BJ (cell line): ENCODE measurements at places on chromosomes 1 and 21.
A peak's percentile ranks its signal among the peaks of the same experiment; 100 is the strongest.

- DNase-seq, result no peak
Observed at GRCh38 chr1:201653233-201653632, 114.3 kb downstream of the NAV1 start.

DNA sequence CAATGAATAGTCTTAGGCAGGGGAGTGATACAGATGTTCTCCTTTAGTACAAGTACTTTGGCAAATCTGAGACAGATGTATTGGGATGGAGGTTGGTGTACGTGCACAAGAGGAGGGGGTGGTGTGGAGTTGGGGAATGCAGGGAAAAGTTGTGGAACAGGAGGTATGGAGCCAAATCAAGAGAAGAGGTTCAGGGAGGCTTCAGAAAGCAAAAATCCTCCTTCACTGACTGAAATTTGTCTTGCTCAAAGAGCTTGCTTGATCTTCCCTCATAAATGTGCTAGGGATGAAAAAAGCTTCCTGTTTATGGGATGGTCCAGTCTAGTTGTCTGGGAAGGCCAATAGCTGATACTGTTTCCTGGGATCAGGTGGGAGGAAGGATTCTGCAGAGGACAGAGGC, 5.8 kb downstream of the RNF19B start:
- no peak for DNase-seq

DNA sequence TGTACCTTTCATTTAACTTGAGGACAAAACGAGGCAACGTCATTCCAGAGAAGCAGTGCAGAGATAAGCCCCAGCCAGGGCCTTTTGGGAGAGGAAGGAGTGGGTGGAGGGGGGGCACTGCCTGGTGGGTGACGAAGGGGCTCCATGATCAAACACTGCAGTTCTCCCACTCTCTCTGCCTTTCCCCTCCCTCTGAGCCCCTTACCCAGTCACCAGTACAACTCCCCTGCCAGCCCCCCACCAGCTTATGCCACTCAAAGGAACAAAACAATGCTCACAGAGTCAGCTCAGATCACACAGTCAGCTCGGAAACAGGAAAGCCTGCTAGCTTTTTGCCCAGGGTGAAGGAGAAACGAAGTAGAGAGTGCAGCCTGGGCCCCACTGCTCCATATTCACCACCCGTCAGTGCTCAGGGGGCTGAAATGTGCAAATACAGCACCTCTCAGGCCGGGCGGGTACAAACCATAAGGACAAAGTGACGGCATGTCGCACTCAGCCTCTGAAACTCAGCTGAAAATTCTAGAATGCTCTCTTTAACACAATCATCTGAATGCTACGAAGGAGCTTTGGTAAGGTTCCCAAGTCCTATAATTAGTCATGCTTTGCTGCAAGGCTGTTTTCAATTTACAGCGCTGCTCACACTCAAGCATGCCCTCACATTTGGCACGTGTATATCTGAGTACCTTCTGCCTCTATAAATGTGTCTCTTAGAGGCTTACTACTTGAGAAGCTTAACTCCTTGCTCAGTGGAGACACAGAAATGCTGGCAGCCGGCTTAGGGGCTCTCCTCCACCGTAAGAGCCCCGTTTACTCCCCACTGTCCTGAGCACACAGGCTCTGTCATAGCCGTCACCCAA, 65.8 kb upstream of the RAB4A start:
- DNase-seq, result peak; percentile 66

DNA sequence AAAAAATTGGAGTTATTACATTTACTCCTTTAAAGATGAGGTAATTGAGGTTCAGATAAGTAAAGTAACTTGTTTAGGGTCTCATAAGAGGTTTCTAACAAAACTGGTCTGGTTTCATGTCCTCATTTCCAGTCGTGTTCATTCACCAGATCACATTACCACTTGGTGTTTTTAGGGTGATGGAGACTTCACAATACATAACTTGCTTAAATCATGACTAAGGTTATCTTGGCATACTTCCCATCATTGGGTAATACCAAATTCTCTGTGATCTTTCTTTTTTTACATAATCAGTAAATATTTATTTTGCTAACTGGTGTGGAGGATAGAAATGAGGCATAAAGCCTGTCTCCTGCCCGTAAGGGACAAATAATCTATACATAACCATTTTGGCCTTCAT, 31.6 kb upstream of the RPTN start:
- no peak for DNase-seq

DNA sequence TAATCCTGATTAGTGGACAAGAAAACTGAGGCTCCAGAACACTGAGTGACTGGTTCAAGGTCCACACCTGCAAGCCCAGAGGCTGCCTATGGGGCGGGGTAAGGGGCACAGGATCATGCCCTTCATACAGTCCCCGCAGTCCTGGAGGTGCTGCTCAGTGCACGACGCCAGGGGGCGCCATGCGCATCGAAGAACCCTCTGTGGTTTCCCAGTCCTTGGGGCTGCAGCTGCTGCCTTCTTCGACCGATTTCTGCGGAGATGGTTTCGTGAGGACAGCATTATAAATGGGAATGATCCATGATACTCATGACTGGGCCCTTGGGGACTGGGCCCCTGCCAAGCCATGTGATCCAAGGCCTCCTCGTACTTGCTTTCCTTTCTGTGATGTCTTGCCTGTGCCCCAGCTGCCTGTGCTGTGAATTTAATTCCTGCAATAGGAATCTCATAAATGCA, 37.1 kb upstream of the ARHGEF10L start:
- DNase-seq, result peak; percentile 46

GRCh38 chr1:12407050-12407961, 177.5 kb downstream of the VPS13D start:
- peak; percentile 77 for DNase-seq

GRCh38 chr1:107883562-107883961, 81.4 kb downstream of the VAV3 start:
- DNase-seq, result no peak

DNA sequence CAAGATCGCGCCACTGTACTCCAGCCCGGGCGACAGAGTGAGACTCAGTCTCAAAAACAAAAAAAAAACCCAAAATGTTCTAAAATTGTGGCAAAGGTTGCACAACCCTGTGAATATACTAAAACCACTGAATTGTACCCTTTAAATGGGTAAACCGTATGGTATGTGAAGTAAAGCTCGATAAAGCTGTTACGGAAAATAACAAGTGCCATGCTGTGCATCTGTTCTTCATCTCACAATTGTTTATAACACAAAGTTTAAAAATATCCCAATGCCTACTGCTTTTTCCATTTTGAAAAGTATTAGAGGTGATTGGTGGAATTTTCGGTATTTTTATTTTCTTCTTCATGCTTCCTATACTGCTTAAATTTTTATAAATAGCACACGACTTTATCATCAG, 111.5 kb downstream of the ENAH start:
- no peak for DNase-seq

DNA sequence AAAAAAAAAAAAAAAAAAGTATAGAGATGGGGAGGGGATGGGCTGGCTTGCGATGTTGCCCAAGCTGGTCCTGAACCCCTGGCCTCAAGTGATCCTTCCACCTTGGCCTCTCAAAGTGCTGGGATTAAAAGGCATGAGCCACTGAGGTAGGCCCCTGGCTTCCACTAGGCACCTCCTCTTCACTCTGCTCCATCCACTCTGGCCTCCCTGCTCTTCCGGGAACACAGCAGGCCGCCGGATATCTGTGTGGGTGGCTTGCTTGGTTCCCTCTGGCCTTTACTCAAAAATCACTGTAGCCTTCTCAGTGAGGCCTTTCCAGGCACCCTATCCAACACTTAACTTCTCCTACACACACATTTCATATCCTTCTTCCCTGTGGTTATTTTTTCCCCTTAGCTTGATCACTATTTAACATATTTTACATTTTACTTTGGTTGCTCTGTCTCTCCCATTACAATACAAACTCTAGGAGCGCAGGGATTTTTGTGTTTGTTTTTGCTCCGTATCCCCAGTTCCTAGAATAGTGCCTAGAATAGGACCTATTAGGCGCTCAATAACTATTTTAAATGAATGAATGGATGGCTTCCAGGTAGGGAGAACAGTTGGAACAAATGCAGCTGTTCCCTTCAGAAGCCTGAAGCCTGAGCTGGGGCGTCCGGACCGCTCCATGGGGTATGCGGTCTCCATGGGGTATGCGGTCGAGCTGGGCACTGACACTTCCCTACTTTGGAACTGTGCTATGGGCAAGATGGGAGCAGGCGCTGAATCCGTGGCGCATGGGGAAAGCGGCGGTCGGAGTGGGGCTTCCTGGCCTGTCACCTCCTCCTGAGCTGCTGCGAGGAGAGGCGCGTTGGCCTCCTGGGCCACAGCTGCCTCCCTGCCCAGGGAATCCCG, 46.7 kb downstream of the H3-3A start:
- no peak for DNase-seq

DNA sequence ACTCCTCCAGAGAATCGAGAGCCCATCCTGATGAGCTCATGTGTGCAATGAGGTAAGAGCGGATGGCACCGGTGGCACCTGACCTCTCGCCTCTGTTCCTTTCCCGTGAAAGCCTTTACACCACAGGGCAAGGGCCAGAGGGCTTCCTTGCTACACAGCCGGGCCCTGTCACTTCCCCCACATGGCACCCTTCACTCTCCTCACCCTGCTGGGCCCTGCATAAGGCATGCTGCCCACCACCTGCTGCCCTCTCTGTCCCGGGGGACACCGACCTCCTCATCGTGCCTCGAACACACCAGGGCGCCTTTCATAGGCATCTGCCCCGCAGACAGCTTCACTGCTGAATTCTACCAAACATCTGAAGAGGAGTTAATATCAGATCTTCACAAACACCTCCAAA, 45.1 kb upstream of the C1orf174 start:
- no peak for DNase-seq

DNA sequence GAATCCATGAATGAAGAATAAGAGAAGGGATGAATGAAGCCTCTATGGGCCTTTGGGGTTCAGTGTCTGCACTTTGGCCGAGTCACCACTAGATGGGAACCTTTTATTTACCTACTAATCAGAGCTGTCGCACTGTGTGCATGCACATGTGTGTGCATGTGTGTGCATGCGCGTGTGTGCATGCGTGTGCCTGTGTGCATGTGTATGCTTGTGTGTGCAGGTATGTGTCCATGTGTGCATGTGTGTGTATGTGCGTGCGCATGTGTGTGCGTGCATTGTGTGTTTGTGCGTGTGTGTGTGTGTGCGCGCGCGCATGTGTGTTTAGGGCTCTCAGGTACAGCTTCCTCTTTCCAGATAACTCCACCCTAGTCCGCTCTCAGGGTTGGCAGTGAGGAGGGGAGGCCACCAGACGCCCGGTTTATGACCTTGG, 20.4 kb upstream of the UBXN10 start:
- DNase-seq, result no peak

DNA sequence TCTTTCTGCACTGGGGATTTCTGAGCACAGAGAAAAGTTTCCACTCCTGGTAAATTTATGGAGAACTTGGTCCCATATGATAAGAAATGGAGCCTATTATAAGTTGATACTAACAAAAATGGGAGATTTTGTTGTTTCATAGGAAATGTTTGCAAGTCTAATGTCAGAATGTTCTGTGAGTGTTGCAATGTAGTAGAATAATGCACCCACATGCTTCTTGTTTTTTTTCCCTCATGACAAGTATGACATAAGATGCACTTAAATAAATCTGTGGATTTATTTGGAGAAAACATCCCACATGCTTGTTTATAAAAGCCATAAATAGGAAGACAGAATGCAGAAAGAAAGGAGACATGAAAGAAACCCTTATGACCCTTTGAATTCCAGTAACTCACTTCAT, 50.8 kb upstream of the KCNJ6 start:
- no peak for DNase-seq

- DNase-seq, result no peak
Observed at GRCh38 chr1:89941110-89941766, 53.7 kb upstream of the ZNF326 start.

GRCh38 chr1:108644984-108645383, 15.9 kb downstream of the HENMT1 start:
- DNase-seq, result no peak

DNA sequence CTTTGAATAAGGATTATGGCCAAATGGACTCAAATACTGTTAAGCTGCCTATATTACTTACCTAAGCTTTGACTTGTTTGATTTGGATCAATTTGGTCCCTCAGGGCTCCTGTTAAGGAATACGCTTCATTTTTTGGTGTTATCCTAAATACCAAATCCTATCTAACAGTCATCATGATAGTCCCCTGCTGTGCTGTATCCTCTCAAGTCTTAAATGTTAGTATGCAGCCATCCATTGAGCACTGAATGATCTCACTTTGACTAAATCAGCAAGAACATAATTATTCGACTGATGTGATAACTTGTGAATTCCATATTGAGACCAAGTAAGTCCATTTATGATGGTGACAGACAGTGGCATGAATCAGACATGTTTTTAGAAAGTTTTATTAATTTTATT, 53.1 kb upstream of the ATF3 start:
- no peak for DNase-seq

DNA sequence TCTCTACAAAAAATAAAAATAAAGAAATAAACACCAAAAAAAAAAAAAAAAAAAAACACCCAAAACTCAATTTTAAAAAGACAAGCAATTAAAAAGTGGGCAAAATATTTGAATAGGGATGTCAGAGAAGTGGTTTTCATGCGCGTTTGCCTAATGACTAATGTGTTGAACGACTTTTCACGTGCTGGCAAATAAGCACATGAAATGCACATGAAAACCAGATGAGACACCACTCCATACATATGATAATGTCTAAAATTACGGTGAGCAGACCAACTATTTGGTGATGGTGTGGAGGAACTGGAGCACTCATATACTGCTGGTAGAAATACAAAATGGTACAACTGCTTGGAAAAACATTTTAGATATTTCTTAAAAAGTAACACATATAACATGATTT, 39.4 kb upstream of the UHMK1 start:
- DNase-seq, result no peak

GRCh38 chr1:108190686-108191416, 9.3 kb downstream of the SLC25A24 start:
- no peak for DNase-seq

- DNase-seq, result no peak
Observed at GRCh38 chr1:166031932-166032571, 134.7 kb downstream of the FAM78B start.

- no peak for DNase-seq
Observed at GRCh38 chr1:34156739-34157138, 8.3 kb downstream of the CSMD2 start.

DNA sequence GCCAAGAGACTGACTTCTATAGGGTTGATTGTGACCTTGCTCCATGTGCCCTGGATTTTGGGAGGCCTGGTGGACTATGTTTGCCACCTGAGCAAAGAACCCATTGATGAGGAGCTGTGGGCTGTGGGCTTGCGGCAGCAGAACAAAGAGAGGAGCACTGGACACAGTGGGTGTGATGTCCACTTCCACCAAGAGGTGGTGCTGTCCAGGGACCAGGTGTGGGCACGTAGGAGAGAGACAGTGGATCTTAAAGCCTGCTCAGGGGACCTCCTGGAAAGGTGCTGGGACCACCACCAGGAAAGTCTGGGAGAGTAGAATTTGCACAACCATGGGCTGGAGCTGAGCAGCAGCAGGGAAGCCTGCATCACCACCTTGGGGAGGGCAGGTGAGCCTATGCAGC, 106.7 kb upstream of the ETS2 start:
- DNase-seq, result no peak

GRCh38 chr1:15760520-15761211, 2.1 kb downstream of the FBLIM1 start:
- DNase-seq, result peak; percentile 24

- DNase-seq, result no peak
Observed at GRCh38 chr1:207811920-207812720, 60.3 kb downstream of the CD46 start.

- peak; percentile 18 for DNase-seq
Observed at GRCh38 chr1:117735045-117735992, 129.5 kb downstream of the TENT5C start.

GRCh38 chr1:159468321-159468720, 28.8 kb downstream of the OR10J1 start:
- no peak for DNase-seq
